Activated CD8-positive, alpha-beta memory T cell treated with anti-CD3 and anti-CD28 coated beads, Interleukin-2, amount 10 ng/mL, durations not matched to agents 7 days and 5 days (primary cell): ENCODE measurements at places on chromosomes 13 and 19.

DNA sequence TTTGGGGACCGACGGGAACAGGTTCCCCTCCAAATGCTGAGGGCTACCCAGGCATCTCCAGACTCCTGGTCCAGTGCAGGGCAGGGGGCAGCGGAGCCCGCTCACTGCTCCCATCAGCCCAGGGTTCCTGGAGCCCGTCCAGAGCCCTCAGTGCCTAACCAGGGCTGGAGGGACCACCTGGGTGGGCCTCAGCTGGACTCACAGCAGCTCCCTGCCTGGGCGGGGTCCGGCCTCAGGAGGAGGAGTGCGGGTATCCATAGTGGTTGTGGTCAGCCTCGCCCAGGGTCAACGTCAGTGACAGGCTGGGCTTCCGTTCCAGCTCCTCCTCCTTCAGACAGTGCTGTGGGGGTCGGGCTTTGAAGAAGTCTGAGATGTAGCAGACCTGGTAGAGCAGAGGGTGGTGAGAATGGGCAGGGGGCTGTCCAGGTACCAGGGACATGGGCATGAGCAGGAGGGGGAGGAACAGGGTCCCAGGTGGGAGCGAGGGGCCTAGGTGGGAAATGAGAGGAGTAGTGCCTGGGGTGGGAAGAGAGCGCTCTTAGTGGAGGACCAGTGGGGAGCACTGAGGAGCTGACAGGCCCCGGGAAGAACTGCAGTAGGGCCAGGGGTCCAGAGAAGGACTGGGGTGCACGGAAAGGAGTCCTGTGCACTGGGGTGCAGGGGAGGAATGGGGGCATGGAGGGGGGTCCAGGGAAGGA lies 9.9 kb downstream of the PLPP2 start:
- DNase-seq: no peak

DNA sequence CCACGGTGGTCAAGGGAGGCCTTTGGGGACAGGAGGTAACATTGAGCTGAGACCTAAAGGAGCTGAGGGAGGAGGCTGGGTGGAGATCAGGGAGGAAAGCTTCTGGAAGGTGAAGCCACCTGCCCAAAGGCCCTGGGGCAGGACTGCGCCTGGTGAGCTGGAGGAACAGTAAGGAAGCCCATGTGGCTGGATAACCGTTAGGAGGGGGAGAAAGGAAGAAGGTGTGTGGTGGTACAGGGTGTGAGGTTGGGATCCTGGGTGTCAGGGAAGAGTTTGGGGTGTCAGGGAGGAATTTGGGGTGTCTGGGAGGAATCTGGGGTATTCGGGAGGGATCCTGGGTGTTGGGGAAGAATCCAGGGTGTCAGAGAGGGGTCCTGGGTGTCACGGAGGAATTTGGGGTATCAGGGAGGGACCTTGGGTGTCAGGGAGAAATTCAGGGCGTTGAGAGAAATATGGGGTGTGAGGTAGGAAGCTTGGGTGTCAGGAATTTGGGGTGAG lies 695 bp downstream of the TICAM1 start:
- no peak for DNase-seq

- DNase-seq: no peak
These were observed 104.6 kb upstream of the ZNF98 start for GRCh38 chr19:22526661-22527272.

DNA sequence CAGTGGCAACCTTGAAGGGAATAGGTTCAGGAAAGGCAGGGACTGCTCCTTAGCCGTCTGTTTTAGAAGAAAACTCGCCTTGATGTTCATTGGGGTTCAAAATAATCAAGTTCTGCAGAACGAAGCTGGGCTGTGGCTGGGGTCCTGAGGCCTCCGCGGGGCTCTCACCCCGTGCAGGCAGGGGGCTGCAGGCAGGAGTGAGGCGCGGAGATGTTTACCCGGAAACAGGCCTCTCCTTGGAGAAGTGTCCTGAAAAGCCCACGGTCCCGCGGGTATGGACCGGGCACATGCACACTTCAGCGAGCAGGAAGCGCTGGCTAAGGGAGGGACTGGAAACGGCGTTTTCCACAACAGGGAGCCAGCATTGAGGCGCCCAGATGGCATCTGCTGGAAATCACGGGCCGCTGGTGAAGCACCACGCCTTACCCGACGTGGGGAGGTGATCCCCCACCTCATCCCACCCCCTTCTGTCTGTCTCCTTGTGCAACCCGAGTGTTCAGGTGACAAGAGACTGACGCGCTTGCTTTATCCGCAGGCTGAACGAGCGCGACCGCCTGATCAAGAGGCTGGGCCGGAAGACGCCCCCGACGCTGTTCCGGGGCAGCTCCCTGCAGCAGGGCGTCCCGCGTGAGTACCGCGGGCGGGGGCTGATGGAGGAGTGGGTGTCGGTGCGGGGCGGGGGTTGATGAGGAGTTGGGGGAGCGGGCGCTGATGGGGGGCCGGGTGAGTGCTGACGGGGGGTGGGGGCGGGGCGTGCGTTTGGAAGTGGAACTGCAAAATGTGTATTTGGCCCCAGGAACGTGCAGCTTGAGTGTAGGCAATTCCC lies 39.6 kb downstream of the SHISA2 start:
- DNase-seq: peak; percentile 57

- DNase-seq: no peak
These were observed 16.6 kb downstream of the SPACA7 start for GRCh38 chr13:112392719-112393118.
